ENCODE measurements at places on chromosomes 5 and 9.

DNA sequence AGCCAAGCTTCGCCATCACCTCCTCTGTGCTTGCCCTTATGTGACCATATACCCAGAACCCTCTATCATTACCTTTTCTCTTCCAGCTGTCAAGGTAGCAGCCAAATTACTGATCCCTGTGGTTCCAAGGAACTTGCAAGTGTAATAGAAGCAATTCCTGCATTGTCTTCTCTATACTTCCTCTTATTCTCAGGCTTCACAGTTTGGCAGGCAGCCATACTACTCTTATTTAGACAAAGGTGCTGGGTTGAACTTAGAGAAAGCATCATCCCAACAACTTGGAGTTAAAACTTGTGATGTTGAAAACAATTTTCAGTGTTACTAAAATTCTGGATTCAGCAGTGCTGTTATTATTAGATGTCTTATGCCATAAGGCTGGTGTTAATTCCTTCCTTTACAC lies 93.2 kb downstream of the NLN start:
- DNase-seq: no peak

DNA sequence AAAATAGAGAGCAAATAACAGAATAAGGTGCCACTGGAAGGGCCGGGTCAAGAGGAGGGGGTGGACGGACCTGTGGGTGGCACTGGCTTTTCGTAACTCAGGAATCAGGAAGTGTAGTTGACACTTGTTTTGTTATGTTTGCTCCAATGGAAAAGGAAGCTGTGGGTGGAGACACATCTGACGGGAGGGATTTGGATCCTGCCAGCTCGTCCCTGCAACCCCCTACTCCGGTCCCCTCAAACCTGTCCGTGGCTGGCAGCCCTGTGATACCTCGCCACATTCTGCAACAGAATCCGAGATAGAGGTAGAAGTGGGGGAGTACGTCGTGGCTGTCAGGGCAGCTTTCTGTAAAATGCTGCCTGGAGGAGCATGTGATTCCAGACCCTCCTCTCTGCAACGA lies 104.2 kb upstream of the IER5L start:
- no peak for DNase-seq

DNA sequence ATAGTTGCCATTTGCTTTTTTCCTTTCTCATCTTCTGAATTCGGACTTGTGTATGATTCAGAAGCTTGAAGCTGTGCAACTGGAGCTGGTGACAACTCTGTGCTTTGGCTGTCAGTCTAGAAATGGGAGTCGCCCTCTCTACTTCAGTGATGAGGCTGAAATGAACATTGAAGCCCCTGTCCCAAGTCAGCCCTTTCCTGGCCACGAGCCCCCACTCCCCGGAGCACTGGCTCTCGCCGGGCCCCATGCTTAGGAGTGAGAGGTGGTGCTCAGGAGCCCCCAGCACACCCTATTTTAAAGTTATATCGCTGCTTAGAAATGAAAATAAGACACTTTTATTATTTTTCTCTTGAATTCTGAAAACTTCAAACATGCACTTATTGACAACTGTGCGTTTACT lies 66.0 kb downstream of the PSMB7 start:
- no peak for DNase-seq

GRCh38 chr9:126398403-126399058 lies 71.9 kb downstream of the MVB12B start:
- peak; percentile 68 for DNase-seq

GRCh38 chr5:1134478-1134877 lies 22.6 kb upstream of the SLC12A7 start:
- no peak for DNase-seq

DNA sequence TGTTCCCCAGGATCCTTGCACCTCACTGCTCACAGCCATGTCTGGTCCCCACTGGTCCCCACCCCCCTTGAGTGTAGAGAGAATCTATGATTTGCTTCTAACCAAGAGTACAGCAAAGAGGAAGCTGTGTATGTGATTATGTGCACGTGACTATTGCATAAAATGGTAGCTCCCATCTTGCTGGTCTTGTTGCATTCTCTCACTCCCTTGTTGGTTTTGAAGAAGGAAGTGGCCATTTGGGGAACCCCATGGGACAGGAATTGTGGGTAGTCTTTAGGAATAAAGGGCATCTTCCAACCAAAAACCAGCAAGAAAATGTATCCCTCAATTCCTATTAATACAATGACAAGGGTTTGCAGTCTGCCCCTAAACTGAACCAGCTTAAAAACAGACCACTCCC lies 5.2 kb upstream of the FCN2 start:
- DNase-seq: no peak

- DNase-seq: no peak
Measured at GRCh38 chr5:1118738-1119137, 6.9 kb upstream of the SLC12A7 start.

- DNase-seq: peak; percentile 59
Measured at GRCh38 chr5:147805030-147805454, 22.5 kb upstream of the JAKMIP2 start.

GRCh38 chr5:154249826-154250225 lies 59.3 kb downstream of the GALNT10 start:
- no peak for DNase-seq

GRCh38 chr5:53642061-53642460 lies 81.6 kb downstream of the NDUFS4 start:
- peak; percentile 35 for DNase-seq

- no peak for DNase-seq
Measured at GRCh38 chr5:153999995-154000394, 38.7 kb downstream of the FAM114A2 start.

DNA sequence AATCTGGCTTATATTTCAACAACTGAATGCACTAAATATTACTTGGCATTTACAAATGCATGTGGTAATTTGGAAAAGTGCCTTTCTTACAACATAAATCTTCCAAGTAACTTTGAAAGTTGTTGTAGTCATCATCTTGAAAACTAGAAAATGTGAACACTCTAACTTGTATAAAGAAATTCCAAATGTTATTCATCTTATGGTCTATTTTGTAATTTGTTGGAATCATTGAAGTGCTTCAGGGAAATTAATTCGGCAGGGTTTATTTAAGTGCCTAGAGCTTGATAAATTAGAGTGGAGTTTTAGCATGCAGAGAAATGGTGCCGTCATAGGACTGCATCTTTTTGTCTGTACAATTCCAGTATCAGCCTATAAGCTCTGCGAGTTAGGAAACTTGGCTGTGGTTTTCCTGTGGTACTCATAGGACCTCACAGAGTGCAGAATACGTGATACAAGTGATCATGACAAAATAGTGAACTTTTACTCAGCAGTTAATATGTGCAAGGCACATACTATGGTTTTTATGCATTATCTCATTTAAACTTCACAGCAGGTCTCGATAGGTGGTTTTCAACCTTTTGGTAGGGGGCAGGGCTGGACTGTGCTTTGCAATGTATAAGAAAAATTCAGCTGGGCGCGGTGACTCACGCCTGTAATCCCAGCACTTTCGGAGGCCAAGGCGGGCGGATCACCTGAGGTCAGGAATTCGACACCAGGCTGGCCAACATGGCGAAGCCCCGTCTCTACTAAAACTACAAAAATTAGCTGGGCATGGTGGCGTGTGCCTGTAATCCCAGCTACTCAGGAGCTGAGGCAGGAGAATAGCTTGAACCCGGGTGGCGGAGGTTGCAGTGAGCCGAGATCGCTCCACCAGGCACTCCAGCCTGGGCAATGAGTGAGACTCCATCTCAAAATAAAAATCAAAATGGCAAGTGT lies 79.6 kb downstream of the RAI14 start:
- DNase-seq: peak; percentile 80
